Smooth muscle cell of the pulmonary artery (primary cell): ENCODE measurements at places on chromosomes 6 and 20. TPM values are rescaled to one million over a fixed set of nuclear protein-coding genes. Genes with fewer than 3 reads are reported as not detected.

The PHACTR1 gene
- total RNA-seq, result 0.33 and 1.6 TPM in 2 replicates

The PNPLA1 gene
- total RNA-seq, result 0.03 and 0.07 TPM in 2 replicates

The ZNF311 gene
- 0.99 and 1.3 TPM in 2 replicates for total RNA-seq

The HMGN4 gene
- 54.4 and 61.7 TPM in 2 replicates for total RNA-seq

The WFDC5 gene
- total RNA-seq, result not detected in 2 replicates
